ENCODE measurements at places on chromosomes 1 and 21. TPM values are rescaled to one million over a fixed set of nuclear protein-coding genes. Genes with fewer than 3 reads are reported as not detected.
A peak's percentile ranks its signal among the peaks of the same experiment; 100 is the strongest.

DNA sequence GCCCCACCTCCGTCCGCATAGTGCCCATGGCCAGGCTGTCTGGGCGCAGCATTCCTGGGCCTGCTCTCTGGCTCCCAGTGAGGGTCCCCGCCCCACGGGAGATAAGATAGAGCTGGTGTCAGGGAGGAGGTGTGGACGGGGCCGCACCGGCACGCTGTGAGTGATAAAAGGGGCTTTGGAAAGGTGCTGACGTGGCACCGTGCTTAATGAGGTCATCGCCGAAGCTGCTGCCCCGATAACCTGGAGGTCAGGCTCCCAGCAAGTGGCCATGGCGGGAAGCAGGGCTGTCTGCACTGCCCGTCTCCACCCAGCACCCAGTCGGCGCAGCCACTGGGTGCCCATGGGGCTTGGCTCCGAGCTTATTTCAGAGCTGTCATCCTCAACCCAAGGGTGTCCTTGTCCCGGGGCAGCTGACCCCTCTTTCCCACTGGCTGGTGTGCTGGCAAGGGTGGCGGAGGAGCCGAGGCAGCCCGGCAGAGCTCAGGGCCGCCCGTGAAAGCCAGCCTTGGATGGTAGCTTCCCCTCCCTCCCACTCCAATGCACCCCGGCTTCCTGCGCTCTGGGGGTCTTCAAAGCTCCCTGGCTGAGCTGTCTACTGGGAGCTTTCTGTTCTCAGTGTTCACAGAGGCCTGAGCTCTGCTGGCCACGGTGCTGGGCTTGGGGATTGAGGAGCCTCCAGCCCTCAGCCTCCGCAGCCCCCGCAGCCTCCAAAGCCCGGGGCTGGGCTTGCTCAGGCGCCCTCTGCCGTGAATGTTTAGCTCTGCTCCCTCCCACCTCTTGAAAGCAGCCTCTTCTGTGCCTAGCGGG, 105.1 kb upstream of the ARHGEF16 start:
- no peak for DNase-seq

DNA sequence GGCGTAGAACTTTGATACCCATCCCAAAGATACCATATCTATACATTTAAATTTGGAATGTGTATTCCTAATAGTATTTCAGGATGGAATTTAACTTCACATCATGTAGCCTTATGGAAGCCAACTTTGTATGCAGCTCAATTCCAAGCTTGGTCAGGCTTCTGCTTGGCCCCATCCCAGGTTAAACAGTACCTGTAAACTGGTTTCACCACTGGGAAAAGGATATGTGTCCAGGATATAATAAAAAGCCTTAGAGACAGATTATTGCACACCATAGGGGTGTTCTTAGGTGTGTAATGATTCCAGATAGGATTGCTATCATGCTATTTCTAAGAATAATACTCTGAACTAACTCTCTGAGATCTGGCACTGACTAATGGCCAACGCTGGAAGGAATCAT, 28.1 kb downstream of the ADAM30 start:
- no peak for DNase-seq

DNA sequence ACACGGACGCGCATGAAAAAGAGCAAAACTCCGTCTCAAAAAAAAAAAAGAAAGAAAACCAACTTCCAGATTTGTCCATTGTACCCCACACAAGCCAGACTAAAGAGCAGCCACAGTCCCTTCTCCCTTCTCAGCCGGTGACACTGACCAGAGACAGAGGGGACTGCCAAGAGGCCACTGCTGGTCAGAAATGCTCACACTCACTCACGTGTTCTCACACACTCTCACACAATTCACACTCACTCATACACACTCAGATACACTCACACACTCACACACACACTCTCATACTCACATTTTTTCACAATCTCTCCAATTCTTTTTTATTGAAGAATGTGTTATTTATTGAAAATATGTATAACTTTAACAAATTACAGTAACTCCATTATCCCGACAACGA, 90.8 kb upstream of the RAB4A start:
- no peak for DNase-seq

The AGT gene
- total RNA-seq = 4.1 TPM

GRCh38 chr21:16667395-16667794, 845.4 kb upstream of the CXADR start:
- DNase-seq = no peak

DNA sequence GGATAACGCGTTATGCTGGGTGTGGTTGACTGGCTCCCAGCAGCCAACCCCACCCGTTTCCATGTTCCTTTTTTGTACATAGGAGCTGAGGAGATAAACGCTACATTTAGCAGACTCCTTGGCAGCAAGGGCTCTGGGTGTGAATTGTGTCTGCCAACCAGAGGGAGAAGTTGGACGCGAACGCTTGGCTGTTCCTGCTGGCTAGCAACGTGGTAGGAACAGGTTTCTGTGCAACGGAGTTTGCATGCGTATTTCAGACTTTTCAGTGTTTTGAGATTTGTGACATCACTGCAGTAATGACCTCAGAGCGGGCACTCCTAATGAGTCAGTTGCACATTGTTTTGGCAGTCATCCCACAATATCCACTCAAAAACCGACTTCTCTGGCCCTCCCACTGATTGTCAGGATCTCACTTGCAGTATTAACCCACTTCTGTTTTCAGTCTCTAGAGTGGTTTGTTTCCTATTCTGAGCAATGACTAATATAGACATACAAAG, 98.7 kb upstream of the RGS1 start:
- no peak for DNase-seq

- DNase-seq = no peak
These were observed 227.5 kb downstream of the HMCN1 start for GRCh38 chr1:185961664-185962063.

The ALX3 gene
- total RNA-seq = 0.41 TPM

- no peak for DNase-seq
These were observed 79.7 kb upstream of the MARK1 start for GRCh38 chr1:220448217-220448616.

The PTBP2 gene
- total RNA-seq = 365 TPM

- DNase-seq = no peak
These were observed 857.4 kb downstream of the USP25 start for GRCh38 chr21:16587141-16587581.

- peak; percentile 32 for DNase-seq
These were observed 24.0 kb downstream of the TMEM53 start for GRCh38 chr1:44650159-44650831.

The KCNA3 gene
- 20.8 TPM for total RNA-seq

The ARHGEF10L gene
- 25.7 TPM for total RNA-seq

DNA sequence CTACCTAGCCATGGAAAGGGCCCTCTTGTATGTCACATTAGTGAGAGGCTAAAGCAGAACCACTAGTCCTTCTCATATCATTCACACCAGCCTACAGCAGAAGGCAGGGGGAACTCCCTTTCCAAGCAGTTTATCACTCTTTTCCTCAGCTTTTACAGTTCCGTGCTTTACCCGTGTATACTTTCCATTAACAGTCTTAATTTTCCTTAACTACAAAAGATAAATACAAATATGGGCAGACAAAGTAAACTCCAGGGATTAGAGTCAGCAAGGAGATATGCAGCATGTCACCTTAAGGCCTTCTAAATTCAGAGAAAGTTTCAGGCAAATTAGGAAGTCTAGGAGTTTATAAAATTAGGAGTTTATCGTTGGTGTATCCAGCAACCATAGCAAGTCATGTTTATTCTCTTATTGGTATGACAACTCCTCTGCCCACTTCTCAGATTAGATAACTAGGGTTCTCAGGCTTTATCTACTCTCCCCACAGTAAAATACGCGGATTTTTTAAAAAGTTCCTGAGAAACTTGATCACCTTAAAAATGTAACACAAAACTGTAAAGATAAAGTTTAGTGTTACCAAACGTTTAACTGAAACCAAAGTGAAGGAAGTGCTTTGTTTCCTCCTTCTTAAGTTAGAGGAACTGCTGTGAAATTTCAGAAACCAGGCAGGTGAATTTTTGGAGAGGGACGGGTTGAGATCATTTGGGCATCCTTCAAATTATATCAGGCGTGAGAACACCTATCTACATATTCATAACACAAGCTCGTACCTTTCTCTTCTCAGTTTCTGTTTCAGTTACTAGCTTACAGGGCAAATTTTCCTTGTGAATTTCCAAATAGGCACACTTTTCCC, 42.7 kb upstream of the SLC19A2 start:
- DNase-seq = no peak
